Pancreas (tissue), 10 donors: ENCODE measurements at places on chromosomes 5 and 9. TPM values are rescaled to one million over a fixed set of nuclear protein-coding genes. Genes with fewer than 3 reads are reported as not detected.

CREB3 gene
- polyA plus RNA-seq, result 23.9 TPM

GTF2H2 gene
- 8.1 TPM for polyA plus RNA-seq

IL5 gene
- not detected for polyA plus RNA-seq

- H3K27ac ChIP-seq, result no peak overlapping the region
- no peak overlapping the region for H3K4me3 ChIP-seq
- H3K4me1 ChIP-seq, result no peaks in the 10 kb centered on the region
Measured at GRCh38 chr5:32058101-32058500, 116.0 kb downstream of the GOLPH3 start.

- H3K4me3 ChIP-seq, result no peak overlapping the region
- no peaks in the 10 kb centered on the region for H3K27me3 ChIP-seq
- H3K27ac ChIP-seq, result peak overlapping the region; percentile 76
- H3K36me3 ChIP-seq, result no peaks in the 10 kb centered on the region
Measured at GRCh38 chr9:131678499-131679111, 61.3 kb downstream of the RAPGEF1 start.
